ENCODE measurements at places on chromosomes 1 and 21.

DNA sequence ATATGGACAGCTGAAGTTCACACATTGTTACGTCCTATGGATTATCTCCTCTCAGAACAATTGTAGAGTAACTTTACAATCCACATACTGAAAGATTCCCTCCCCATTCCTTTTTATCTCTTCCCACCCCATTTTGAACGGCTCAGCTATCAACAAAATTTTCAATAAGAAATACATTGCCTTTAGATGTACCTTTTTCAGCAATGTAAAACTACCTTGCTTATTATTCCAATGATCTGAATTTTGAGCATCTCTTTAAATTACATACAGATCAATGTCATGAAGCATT lies 503.7 kb downstream of the SMYD3 start:
- DNase-seq, result no peak

DNA sequence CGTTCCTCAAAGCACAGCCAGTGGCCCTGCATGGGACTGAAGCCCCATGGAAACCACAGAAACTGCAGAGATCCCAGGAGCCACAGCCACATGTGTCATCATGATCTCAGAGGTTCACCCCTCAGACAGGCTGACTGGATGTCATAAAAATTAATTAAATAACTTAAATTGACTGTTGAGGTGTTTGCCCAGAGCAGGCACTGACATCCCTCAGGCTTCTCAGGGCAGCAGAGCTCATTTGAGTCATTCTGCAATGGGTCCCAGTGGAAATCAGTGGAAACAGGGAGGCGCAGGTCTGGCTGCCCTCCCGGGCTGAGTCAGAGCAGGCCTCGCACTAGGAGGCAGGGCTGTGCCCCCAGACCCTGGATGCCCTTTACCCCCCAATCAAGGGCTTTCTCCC lies 135.1 kb downstream of the CDC7 start:
- no peak for DNase-seq

DNA sequence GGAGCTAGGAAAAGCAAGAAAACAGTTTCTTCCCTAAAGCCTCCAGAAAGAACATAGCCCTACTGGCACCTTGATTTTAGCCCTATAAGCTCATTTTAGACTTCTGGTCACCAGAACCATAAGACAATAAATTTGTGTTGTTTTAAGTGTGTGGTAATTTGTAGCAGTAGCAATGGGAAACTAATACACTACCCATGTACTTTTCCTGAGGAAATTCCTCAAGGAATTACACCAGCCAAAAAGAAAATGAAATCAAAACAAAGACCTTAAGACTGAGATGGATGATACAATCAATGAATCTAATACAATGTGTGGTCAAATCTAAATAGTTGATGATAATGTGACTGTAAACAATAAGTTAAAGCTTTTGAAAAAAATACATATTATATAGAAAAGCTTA lies 11.8 kb downstream of the VAMP4 start:
- DNase-seq, result no peak

DNA sequence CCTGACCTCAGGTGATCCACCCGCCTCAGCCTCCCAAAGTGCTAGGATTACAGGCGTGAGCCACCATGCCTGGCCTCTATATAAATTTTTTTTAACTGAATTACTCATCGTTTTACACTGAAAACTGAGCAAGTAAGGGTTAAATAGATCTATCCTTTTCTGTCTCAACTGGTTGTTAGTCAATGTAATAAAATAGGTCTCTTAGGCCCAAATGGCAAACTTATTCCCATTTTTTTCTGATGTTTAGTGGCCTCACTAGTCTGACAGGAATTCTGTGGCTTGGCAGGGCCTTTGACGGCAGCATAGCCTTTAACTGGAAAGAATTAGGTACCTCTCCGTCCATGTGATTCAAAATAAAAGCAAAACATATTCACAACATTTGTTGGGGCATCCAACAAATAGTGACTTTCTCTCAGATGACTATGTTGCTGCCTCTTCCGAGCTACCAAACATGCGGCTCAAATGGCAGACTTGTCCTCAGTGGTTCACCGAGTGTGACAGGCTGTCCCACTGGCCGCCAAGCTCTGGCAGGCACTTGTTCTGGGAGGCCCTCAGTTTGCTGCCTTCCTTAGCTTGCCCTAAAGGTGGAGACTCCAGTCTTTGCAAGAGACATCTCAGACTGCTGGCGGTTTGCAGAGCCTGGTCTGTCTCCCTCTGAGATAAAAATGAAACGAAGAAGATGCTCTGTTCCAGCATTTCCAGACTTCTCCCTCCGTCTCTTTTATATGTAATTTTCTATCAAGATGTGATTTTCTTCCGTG lies 17.4 kb downstream of the ATP1A4 start:
- no peak for DNase-seq

DNA sequence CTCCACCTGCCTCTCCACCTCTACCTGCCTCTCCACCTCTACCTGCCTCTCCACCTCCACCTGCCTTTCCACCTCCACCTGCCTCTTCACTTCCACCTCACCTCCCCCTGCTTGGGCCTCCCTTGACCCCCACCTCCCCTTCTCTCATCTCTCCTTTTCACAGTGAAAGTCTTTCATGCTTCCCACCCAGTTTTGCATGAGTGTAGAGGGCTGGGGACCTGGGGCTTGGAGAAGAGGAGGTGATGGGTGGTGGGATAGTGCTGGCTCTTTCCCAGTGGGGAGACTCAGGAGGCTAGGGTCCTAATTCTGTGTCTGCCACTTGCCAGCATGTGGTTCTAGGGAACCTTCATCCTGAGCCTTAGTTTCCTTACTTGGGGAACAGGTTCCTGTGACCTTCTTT lies 316.2 kb upstream of the C1orf174 start:
- DNase-seq, result no peak

GRCh38 chr21:32515874-32516273 lies 69.4 kb downstream of the TCP10L start:
- DNase-seq, result no peak

GRCh38 chr1:226786550-226786949 lies 47.5 kb upstream of the ITPKB start:
- no peak for DNase-seq

GRCh38 chr1:60126723-60127122 lies 53.2 kb upstream of the C1orf87 start:
- DNase-seq, result no peak

DNA sequence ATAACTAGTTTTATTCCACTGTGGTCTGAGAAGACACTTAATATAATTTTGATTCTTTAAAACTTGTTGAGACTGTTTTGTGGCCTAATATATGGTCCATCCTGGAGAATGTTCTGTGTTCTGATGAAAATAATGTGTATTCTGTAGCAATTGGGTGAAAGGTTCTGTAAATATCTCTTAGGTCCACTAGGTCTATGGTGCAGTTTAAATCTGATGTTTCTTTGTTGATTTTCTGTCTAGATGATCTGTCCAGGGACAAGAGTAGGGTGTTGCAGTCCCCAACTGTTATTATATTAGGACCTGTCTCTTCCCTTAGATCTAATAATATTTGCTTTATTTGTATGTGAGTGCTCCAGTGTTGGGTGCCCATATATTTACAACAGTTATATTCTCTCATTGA lies 33.9 kb upstream of the PM20D1 start:
- DNase-seq, result no peak

GRCh38 chr1:168483539-168483938 lies 60.3 kb downstream of the XCL2 start:
- DNase-seq, result no peak

DNA sequence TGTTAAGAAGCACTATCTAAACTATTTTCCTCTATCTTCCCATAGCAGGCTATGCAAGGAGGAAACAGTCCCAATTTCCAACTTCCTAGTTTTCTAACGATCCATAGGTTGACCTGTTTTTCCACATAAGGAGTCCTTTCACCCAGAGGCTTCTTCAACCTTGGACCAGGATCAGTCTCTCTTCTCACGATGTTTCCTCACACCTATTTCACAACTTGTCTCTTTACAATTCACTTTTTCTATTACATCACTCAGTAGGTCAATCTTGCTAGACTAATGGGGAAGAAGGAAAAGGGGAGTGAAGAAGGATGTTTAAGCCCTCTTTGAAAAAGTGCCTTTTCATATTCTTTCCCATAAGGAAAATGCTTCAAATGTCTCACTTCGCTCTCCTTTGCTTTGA lies 15.9 kb downstream of the PALMD start:
- no peak for DNase-seq

DNA sequence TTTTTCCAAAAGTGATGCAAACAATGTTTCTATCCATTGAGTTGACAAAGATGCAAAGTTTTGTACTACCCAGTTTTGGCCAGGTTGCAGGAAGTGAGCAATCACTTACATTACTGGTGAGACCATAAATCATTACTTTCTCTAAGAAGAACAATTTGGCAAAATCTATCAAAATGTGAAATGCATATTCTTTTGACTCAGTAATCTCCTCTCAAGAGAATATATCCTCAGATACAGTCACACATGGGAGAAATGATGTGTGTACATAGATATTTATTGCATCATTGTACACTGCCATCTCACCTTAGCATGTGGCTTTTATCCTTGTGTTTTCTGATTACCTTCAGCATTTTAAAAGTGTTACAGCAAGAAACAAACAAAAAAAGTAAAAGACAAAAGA lies 52.4 kb upstream of the FMO3 start:
- DNase-seq, result no peak

GRCh38 chr1:28909198-28909597 lies 5.2 kb upstream of the EPB41 start:
- no peak for DNase-seq

DNA sequence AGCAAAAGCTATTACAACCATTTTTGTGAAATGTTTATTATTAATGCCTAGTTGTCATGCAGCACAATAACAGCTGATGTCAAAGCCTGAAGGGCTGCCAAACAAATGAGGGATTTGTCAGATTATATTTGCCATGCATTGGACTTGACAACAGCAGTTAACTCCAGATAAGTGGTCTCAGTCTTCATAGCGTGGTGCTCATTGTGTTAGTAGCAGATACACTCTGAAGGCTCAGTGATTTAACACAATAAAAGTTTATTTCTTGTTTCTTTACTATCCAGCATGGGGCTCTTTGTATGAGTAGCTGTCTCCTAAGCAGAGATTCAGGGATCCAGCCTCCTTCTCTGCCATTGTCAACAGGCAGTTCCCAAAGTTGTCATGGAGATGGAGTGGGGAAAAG lies 76.0 kb upstream of the PTGFRN start:
- no peak for DNase-seq

- no peak for DNase-seq
Observed at GRCh38 chr1:247415423-247416361, at the start of gene NLRP3. TSS of gene NLRP3 (plus strand) at chr1:247416173. CDS start at chr1:247418801, 2,628 bp downstream.

GRCh38 chr1:37186246-37186756 lies 152.0 kb upstream of the GRIK3 start:
- DNase-seq, result no peak

DNA sequence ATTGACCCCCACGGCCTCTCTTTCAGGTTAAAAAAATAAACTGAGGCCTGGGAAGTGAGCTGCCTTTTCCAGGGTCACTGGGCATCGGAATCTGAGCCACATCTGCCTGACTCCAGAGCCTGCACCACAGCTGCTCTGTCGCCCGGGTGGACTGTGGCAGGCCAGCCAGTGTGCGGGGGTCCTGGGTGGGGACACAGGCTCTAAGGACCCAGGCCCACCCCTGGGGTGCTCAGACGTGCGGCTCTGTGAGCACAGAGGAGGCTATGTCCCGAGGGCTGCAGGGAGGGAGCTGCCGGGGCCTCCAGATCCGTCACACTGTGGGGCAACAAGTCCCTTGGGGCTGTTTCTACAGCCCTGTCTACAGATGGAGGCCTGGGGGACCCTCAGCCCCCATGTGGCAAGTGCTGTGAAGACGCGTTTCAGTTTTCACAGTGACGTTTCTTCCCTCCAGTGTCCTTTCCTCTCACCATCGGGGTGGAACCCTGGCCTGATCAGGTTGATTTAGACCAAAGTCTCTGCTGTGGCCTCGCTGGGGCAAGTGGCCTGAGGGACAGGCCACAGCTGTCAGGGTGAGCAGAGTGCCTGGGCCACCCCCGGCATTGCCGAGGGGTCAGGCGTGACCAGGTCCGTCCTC lies 39.2 kb upstream of the ACTRT2 start:
- DNase-seq, result no peak

DNA sequence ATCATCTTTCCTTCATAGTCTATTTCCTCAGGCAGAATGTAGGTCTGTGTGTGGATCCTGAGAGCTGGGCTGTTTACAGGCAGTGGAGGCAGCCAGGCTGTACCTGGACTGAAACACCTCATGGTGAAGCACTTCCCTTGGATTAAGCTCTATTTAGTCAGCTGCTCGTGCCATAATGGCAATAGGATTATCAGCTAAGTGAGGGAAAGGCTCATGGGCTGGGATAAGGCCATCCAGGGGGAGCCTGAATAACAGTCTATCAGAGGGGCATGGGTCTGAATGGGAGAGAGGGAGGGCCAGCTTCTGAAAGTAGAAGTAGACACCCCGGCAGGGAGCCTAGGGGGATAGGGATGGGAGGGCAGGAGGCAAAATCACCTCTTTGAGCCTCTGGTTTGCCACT lies 8.3 kb downstream of the RNASEL start:
- no peak for DNase-seq

DNA sequence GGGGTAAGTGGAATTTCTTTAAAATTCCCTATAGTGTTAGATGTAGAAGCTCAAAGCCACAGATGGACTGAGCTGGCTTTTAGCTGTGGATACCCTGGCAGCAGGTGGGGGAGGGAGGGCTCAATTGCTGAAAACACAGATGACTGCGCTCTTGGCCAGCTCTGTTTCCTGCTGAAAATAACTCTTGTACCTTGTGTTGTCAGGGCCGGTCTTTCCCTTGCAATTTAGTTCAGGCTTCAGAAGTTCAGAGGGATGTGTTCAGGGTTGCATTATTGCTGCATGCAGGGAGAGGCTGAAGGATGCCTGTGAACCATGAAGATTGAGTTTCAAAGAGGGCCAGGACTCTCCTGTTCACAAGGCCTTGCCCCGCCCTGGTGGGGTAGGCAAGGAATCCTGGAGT lies 58.1 kb upstream of the GCLM start:
- peak; percentile 83 for DNase-seq

DNA sequence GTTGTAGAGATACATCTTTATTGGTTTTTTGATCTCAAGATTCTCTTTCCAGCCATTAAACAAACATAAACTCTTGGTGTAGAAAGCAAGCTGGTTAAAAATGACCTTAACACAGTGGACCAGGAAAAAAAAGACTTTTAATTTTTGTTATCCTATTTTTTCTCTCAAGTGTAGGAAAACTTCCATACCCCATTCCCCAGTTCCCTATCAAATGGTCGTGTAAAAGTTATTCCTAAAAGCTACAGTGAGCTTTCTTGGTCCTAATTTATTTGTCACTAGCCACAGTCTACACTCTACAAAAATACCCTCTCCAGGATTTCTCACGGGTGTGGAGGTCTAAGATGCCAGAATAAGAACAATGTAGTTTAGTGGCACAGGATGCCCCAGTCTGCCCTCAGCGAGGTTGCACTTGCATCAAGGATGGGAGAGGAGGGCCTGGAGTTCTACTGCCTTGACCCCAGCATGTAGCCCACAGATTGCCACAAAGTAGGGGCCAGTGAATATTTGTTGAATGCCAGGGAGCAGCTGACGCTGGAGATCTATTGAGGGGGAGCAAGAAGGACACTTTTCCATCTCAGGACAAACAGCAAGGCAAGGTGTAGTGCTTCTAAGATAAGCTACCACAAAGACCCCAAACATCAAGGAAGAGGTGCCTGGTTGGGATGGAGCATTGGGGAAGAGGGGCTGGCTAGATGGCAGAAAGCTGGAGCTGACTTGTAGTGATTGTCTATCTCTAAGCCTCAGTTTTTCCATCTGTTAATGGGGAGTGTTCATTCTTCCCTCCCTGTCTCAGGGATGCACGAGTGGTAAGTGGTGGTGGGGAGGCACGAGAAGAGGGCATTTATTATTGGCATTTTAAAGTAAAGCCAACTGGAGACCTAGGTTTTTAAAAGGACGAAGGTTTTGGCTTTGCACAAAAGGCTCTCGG lies 1.8 kb downstream of the MYCL start:
- peak; percentile 100 for DNase-seq

- no peak for DNase-seq
Observed at GRCh38 chr21:45074818-45075595, 627 bp downstream of the ADARB1 start.
